ENCODE measurements at places on chromosomes 1 and 21. TPM values are rescaled to one million over a fixed set of nuclear protein-coding genes. Genes with fewer than 3 reads are reported as not detected.

DNA sequence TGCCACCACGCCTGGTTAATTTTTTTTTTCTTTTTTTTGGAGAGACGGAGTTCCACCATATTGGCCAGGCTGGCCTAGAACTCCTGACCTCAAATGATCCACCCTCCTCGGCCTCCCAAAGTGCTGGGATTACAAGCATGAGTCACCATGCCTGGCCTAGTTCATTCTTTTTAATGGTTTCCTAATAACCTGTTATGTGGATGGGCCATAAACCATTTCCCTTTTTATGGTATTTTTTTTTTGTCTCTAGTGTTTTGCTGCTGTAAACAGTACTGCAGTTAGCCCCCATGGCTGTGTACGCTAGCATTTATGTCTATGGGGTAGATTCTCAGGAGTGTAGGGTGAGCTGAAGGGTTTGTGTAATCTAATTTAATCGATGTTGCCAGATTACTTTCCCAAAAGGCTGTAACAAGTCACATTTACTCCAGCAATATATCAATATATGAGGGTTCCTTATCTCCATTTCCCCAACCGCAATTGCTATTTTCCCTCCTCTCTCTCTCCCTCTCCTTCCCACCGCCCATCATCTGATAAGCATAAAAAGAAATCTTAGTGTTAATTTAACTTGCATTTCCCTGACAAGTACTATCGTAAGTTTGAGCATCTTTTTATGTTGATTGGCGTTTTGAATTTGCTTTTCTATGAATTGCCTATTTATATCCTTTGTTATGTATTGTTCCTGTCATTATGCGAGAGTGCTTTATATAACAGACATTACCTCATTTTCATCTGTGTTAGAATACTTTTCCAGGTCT, 28.7 kb downstream of the RCSD1 start:
- peak; percentile 27 for DNase-seq

DNA sequence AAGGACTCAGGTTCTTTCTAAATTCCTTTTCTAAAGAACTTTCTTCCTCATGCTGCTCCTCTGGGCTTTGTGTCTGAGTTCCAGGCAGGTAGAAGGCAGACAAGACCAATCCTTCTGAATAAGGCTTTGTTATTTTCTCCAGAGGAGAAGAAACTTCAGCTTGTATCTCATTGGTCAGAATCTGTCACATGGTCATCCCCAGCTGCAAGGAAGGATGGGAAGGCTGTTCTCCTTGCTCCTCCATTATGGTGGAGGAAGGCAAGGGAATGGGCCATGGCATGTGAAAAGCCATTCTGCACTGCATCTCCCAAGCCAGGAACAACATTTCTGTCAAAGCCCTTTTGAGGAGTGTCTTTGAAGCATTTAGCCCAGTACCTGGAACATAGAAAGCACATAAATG, 50.6 kb upstream of the NTPCR start:
- DNase-seq, result no peak

The DVL1 gene
- 54.6 TPM for total RNA-seq

GRCh38 chr21:18152371-18152770, 92.3 kb upstream of the CHODL start:
- no peak for DNase-seq

The OR2T11 gene
- total RNA-seq, result not detected

The IL24 gene
- total RNA-seq, result not detected

- no peak for DNase-seq
Observed at GRCh38 chr1:29344336-29344735, 108.0 kb downstream of the PTPRU start.

DNA sequence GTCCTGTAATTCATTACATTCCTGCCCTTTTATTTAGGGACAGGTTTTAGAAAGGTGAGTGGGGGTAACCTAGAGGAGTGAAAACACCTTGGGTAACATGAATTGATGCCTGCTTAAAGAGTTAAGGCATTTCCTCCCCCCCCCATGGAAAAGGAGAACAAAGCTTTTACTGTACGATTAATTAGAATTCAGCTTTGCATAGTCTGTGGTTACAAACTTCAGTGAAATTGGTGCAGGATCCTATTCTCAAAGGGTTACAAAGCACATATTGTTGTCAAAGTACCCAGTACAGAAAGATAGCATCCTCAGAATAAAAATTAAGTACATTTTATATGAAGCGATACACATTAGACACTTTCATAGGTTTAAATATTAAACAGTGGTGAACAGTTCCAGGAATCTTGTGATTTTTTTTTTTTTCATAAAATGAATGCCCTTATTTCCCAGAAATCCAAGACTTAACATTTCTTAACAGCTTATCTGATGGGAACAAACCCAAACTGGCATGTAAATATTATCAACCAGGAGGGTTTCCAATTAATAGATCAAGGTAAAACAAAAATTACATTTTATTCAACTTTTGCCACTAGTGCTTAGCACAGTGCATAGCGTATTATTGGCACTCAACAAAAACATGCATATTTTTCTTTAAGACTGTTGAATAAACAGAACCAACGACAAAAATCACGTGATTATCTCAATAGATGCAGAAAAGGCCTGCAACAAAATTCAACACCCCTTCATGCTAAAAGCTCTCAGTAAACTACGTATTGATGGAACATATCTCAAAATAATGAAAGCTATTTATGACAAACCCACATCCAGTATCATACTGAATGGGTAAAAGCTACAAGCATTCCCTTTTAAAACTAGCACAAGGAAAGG, 172.7 kb downstream of the PDE4B start:
- no peak for DNase-seq

The AMY2A gene
- not detected for total RNA-seq

- no peak for DNase-seq
Observed at GRCh38 chr1:222588135-222588534, 1.6 kb downstream of the TAF1A start.

GRCh38 chr21:26797878-26798456, 47.2 kb downstream of the ADAMTS1 start:
- no peak for DNase-seq

DNA sequence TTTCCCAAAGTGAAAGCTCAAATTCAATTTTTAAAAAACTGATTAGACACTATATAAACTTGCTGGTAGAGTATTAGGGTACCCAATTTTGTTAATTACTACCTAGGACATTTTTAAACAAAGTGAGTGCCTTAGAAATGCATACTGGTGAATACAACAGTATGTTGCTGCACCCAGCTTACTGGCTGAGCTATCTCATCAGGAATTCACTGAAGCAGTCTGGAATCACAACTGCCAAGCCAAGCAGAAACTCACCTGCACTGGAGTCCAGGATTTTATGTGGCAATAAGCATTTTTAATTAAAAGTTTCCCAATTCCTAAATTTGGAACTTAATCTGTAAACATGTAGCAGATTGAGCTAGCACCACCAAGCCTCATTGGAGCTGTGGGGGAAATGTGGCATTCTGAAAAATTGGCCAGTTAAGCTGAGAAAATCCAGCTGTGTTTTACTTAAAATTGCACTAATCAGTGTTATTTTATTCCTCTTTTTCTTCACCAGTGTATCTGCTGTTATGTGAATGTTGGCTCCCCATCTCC, 61.8 kb downstream of the CLEC20A start:
- no peak for DNase-seq

GRCh38 chr1:80891871-80892270, 908.9 kb upstream of the ADGRL2 start:
- DNase-seq, result no peak

- DNase-seq, result no peak
Observed at GRCh38 chr1:22751124-22751531, 40.5 kb downstream of the EPHB2 start.

The LRRIQ3 gene
- total RNA-seq, result 0.56 TPM

DNA sequence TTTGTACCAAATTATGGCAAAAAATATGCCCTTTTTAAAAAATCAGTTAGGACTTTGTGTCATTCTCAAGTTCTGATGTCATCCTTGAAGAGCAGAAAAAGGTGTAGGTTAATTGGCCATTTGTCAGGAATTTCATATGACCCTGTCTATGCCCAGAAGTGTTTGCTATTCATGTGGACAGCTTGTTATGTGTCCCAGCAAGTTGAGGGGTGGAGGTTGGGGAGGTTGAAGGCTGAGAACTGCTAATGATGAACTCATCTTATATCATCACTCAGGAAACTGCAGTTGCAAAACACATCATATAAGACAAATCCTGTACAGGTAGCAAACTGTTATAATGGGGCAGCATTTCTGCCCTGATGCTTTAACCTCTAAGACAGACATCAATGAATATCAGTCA, 106.5 kb downstream of the PHTF1 start:
- no peak for DNase-seq

The TDRD5 gene
- not detected for total RNA-seq

Measured in dermis blood vessel endothelial cell (primary cell).